ENCODE measurements at places on chromosomes 16 and 17.

GRCh38 chr16:67648088-67648763, 3.3 kb downstream of the CARMIL2 start:
- DNase-seq, result no peak

- DNase-seq, result no peak
Observed at GRCh38 chr17:82830249-82830661, 9.6 kb downstream of the ZNF750 start.

DNA sequence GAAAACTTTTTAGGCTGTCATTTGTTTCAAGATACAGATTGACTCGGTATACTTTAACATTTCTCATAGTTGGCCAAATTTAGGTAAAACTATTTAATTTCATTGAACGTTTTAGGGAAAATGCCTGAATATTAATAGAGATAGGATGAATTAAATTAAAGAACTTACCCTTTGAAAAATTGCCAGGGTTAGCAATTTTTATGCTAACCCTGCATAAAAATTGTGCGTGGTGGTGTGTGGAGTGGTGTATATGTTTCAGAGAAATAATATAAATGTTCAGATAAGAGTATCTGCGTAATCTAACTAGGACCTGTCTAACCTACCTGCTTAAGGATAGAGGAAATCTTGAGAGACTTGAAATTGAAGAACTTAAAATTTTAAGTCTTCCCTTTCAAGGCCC, 21.4 kb downstream of the NF1 start:
- DNase-seq, result no peak

- DNase-seq, result no peak
Observed at GRCh38 chr16:29644338-29644857, 18.6 kb upstream of the SPN start.

GRCh38 chr17:72236980-72237633, 116.3 kb downstream of the SOX9 start:
- DNase-seq, result no peak

GRCh38 chr17:76196675-76197074, 43.6 kb downstream of the RNF157 start:
- DNase-seq, result no peak

DNA sequence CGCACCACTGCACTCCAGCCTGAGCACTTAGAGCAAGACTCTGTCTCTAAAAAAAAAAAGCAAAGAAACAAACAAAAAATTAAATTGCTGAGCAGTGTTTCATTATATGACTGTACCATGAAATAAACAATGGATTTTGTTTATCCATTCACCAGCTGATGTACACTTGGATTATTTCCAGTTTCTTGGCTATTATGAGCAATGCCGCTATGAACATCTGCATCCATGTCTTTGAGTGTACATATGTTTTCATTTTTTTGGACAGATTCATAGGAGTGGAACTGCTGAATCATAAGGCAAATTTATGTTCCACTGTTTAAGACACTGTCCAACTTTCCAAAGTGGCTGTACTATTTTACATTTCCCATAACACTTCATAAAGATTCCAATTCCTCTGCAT, 8.0 kb downstream of the RNF157 start:
- peak; percentile 81 for DNase-seq

DNA sequence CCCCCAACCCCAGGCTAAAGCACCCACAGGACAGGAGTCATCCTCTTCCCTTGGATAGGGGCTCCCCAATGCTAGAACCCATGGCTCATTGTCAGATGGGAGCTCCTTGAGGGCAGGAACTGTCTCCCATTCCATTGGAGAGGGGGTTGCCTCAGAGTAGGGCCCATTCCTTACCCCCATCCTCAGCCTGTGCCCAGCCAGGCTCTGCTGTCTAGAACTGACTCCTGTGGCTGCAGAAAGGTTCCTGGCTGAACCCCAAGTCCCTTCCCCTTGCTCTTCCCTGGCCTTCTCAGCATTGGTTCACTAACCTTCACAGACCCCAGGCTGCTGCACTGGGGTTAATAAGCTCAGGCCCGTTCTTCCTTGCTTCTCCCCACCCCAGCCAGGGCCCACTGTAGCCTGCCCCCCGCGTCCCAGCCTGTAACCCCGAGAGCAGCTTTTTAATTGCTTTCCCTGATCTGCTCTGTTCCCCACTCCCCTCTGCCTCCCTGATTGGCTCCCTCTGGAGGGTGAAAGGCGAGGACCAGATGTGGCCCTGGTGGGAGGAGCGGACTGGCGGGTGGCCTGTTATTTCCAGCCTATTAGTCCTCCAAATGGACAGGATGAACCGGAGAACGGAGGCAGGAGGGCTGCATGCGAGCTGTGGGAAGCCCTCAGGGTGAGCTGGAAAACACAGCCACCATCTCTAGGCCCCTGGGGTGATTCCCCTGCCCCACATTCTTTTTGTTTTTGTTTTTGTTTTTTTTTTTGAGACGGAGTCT, 6.0 kb upstream of the GFAP start:
- no peak for DNase-seq

DNA sequence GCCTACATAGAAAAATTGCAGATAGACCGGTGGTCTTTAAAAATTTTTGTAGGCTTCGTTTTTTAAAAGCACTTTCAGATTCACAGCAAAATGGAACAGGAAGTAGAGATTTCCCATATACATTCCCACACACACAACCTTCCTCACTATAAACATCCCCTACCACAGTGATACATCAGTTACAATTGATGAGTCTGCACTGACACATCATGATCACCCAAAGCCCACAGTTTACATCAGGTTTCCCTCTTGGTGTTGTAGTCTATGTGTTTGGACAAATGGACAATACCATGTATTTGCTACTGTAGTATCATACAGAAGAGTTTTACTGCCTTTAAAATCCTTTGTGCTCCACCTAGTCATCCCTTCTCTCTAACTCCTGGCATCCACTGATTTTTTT, 113.9 kb upstream of the ADAMTS18 start:
- DNase-seq, result no peak

DNA sequence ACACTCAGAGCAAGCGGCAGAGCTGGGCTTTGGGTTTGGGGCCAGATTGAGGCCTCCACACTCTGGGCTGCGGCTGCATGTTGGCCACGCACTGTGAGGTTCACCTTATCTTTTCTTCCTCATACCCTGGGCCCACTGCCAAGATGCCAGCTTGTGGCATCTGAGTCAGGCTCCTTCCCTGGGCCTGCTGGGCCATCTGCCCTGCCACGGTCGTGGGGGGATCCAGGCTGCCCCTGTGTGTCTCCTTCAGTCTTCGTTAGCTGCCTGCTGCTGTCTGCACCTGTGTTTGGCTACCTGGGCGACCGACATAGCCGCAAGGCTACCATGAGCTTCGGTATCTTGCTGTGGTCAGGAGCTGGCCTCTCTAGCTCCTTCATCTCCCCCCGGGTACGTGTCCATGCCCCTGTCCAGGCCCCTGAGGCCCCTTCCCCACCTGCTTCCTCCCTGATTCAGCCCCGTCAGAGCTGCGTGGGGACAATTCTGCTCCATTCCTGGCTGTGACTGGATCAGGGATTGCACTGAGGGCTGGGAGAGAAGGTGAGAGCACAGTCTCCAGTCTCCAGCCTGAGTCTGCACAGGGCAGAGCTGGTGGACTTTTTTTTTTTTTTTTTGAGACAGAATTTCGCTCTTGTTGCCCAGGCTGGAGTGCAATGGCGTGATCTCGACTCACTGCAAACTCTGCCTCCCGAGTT, 11.2 kb downstream of the SPNS3 start:
- DNase-seq, result peak; percentile 9

DNA sequence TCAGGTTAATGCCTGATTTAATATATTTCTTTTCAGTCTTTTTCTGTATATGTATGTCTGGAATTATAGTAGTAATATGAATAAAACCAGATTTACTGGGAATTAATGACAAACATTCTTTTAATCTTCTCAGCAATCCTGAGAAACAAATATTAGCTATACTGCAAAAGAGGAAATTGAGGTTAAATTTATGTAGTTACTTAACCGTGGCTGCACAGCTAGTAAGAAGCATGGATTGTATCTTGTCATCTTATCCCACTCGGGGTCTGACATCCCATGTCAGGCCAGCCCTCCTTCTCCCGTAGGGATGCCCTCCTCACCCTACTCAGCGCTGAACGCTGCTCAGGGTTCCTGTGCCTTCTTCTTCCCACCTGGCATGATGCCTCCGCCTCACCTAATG, 143.0 kb downstream of the FTO start:
- DNase-seq, result no peak

- DNase-seq, result no peak
Observed at GRCh38 chr16:62568926-62569325, 532.7 kb upstream of the CDH8 start.

- peak; percentile 16 for DNase-seq
Observed at GRCh38 chr17:61731330-61731729, 132.0 kb downstream of the BRIP1 start.

- peak; percentile 86 for DNase-seq
Observed at GRCh38 chr17:18141210-18141803, 32.8 kb downstream of the MYO15A start.

All from adipocyte (in vitro differentiated cells).